ENCODE measurements at places on chromosomes 3 and 15. TPM values are rescaled to one million over a fixed set of nuclear protein-coding genes. Genes with fewer than 3 reads are reported as not detected.

Gene ITGB5
- not detected for polyA plus RNA-seq

- DNase-seq: no peak
These were observed 26.3 kb downstream of the ALS2CL start for GRCh38 chr3:46667061-46667621.

GRCh38 chr3:14434126-14434497 is 31.7 kb downstream of the SLC6A6 start:
- DNase-seq: no peak

Gene C2CD4B
- polyA plus RNA-seq: not detected

DNA sequence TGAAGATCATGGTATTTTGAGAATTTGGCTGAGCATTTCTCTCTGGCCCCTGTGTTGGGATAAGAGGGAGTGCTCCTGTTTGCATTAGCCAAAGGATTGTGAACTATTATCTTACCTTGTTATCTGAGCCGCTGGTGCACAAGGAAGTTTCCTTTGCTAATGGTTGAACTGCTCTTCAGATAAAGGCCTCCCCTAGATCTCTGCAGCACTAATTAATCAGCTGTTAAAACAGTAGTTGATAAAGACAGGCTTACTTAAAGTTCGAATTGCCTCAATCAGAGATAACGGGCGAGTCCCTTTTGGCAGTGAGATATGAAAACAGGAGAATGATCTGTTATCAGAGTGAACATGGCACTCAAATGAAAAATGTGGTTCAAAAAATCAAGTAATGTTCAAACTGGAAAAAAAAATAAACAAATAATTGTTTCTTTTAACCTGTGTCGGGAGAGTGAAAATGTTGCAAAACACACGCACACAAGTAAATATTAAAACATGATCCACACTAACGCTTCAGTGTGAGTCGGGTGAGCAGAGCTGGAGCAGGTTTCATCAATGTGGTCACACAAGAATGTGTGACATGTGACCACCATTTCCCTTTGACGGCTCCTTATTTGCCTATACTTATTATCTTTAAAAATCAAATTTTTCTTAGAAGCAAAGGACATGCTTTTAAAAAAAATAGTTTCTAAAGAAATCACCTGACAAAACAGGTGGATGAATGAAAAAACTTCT is 469.1 kb downstream of the SOX2 start:
- no peak for DNase-seq

DNA sequence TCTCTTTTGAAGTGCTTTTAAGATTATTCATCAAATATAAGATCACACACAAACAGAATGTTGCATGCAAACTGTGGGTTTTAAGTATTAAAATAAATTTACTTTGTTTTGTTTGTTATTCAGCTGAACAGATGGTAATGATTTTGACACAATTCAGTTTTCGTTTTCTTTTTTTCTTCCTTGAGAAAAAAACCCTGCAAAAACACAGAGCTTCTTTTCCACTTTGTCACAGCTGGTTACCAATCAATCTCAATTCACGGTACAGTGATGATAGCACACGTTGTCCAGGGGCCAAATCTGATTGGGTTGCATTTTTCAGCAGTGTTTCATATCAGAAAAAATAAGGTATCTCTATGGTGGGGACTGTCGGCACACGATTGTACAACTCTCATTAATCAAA is 473.6 kb downstream of the ROBO2 start:
- DNase-seq: no peak

DNA sequence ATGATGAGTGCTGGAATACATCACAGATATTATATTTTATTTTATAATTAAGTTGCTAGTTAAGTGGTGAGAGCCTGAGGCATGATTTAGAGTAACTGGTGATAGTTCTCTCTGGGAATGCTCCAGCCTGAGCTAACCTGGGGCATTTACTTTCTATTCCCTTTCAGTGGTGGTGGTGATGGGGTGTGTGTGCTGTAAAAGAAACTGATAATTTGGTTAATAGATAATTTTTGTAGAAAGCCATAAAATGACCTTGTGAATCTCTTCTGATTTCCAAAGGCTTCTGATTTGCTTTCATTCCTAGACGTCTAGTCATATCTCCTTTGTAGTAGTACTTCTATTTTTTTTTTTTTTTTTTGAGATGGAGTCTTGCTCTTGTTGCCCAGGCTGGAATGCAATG is 46.8 kb upstream of the DPPA4 start:
- no peak for DNase-seq

DNA sequence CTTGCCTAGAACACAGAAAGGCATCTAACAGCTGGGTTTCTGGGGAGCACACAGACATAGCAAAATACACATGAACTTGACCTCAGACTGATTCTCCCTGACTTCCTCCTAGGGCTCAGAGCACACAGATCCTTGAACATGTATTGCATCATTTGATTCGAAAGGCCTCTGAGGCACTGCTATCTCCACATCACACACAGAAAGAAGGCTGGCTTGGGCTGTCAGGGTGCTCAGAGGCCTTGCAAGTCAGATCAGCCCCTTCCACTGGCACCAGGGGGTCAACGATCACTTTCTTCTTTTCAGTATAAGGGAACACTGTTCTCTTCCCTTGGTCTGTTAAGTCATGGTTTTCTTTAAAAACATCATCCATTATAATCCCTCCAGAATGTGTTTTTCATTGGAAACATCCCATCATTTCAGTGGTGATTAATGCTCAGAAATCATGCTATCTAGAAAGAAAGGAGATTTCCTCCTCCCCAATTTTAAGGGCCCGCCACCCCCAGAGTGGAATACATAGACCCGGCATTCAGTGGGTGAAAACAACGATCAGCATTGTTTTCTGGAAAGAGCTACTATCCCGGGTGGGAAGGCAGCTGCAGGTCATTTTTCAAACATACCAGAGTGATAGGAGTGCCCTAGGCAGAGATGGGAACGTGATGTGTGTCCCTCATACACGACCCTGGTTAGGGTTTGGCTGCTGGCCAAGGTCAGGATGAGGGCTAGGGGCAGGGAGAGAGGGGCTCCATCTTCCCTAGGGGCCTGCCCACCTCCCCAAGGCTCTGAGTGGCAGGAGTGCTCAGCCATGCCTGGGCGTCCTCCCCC is 253.3 kb upstream of the LYSMD4 start:
- DNase-seq: no peak

- no peak for DNase-seq
These were observed 15.8 kb downstream of the IQSEC1 start for GRCh38 chr3:13057282-13058040.

Gene NEIL1
- 1.4 TPM for polyA plus RNA-seq

- no peak for DNase-seq
These were observed 357.8 kb downstream of the TBL1XR1 start for GRCh38 chr3:176839466-176839865.

DNA sequence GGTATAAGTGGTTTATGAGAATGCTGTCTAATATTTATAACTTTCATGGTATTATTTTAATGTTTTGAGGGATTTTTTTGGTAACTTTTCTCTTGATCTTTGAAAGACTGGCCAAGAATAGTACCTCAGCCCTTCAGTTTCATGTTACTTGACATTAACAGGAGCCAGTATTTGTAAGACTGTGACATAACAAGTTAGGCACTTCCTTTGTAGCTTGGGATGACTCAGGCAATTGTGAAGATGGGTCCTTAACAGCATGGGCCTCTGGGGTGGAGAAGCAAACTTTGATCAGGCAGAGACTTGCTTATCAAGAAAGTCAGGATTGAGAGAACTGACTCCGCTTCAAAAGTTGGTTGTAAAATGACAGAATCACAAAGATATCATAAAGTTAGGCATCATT is 9.5 kb downstream of the LRRC49 start:
- DNase-seq: no peak

DNA sequence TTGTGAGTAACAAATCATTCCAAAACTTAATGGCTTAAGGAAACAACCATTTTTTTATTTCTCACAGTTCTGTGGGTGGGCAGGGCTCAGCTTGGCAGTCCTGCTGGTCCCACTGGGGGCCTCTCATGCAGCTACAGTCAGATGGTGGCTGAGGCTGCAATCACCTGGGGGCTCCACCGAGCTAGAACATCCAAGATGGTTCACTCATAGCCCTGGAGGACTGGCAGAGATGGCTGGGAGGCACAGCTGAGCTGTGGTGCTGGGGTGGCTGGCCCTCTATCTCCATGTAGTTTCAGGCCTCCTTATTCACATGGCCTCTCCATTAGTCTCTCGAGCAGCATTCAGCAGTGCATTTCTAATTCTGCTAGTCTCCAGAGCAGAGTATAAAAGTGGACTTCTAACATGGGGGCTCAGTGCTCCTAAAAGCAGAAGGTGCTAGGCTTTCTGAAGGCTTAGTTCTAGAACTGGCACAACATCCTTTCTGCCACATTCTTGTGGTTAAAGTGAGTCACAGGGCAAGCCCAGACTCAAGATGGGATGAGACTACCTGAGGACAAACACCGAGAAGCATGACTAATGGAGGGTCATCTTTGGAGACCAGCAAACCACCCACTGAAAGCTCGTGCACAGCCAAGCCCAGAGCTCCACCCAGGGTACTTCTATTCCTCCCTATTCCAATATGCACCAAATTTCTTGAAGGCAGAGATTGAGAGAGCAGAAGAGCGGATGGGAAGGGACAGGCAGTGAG is 6.3 kb downstream of the CAV3 start:
- DNase-seq: no peak

- DNase-seq: no peak
These were observed 115.9 kb upstream of the ST8SIA2 start for GRCh38 chr15:92277776-92278175.

Gene RHOV
- polyA plus RNA-seq: 8.5 TPM

DNA sequence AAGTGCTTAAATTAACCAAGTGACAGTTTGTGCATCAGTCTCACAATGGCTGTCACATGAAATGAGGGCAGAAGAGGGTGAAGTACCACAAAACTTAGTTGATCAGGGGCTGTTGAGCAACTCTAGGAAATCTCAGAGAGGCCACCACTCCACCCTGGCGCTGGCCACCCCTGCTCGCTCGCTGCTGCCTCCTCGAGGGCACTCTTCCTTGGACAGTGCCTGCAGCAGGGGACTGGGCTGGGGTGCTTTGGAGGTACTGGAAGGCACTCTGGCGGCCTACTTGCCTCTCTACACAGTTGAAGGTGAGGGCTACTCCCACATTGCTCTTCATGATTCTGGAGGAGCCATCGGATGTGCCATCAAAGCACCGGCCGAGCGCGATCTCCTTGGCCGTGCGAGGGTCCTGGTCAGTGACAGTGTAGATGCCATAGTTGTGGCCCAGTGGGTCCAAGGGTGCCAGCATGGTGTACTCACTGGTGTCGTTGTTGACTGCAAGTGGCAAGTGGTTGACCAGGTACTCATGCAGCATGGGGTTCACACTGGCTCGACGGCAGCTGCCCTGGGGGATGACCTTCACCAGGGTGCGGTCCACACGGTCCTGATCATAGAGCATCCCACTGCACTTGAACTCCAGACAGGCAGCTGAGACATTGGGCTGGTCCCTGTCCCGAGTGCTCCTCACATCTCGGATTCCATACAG is 11.6 kb upstream of the CLPX start:
- DNase-seq: no peak

Gene DAZL
- polyA plus RNA-seq: 0.40 TPM

GRCh38 chr3:42511736-42512135 is 9.3 kb downstream of the VIPR1 start:
- no peak for DNase-seq

GRCh38 chr3:34022147-34022546 is 223.7 kb downstream of the PDCD6IP start:
- no peak for DNase-seq

DNA sequence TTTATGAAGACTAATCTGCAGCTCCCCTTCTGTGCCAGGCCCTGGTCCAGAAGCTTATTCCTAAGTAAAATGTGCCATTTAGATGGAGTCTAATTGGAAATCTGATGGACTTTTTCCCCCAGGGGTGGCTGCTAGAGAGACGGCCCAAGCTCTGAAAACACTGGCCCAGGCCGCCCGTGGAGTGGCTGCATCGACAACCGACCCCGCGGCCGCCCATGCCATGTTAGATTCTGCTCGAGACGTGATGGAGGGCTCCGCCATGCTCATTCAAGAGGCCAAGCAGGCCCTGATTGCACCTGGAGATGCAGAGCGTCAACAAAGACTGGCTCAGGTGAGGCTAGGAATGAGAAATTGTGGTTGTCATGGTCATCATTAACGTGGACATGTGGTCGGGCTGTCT is 305.8 kb upstream of the TPM1 start:
- no peak for DNase-seq

GRCh38 chr15:84669726-84670125 is 11.7 kb upstream of the NMB start:
- DNase-seq: no peak

DNA sequence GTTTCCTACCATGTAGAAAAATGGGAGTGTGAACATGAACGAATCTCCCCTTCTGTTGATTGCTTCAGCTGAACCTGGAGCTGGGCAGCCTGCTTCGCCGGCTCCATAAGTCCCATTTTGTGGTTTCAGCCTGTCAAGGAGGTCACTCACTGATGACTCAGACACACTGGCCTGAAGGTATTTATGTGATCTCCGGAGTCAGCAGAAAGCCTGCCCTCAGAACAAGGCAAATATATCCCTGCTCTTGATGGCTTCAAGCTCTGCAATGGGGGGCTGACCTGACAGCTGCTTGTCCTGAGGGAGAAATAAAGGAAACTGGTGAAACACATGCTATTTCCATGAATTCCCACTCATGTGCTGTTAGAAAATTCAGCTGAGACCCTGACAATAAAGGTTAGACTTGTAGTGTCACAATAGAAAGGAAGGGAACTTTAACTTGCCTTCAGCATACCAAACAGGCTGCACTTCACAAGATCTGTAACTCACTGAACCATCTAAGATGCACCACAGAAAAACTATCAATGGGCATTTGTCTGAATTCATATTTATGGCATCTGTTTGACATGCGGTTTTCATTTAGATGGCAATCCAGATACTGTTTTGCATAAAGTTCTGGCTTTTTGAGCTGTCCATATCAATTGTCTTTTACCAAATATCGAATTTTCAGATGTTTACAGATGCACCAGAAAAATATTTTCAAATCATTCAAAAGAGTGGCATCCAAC is 282.0 kb upstream of the VEPH1 start:
- DNase-seq: no peak

GRCh38 chr3:193068365-193068764 is 150.7 kb upstream of the MB21D2 start:
- no peak for DNase-seq

Gene GABRA5
- polyA plus RNA-seq: not detected

GRCh38 chr15:79872358-79873017 is 24.3 kb downstream of the MTHFS start:
- DNase-seq: no peak

Gene PLA2G4D
- polyA plus RNA-seq: not detected

Gene BTLA
- polyA plus RNA-seq: 68.0 TPM

Gene IQCB1
- 45.9 TPM for polyA plus RNA-seq

- DNase-seq: no peak
These were observed 693 bp upstream of the RPSA start for GRCh38 chr3:39405687-39406367.

DNA sequence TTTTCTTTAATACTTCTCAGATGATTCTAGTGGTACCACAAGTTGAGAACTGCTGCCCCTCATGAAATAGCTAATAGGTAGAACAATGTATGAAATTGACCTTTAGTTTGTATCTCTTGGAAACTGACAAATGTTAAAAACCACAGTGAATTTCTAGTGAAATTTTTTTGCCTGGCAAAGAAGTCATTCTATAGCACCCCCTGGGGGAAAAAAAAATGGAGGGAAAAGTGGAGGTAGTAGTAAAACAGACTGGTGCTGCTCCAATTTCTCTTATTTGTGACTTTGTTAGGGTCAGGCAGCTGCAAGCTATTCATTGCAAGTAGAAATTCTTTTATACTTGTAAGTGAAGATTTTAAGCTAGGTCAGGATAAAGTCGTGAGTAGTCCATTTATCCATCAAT is 605.0 kb downstream of the NLGN1 start:
- no peak for DNase-seq

Gene GAP43
- 0.16 TPM for polyA plus RNA-seq

Data from GM12878 (cell line).